Jurkat, Clone E6-1 (cell line): ENCODE measurements at places on chromosomes 5 and 9.
A peak's percentile ranks its signal among the peaks of the same experiment; 100 is the strongest.

DNA sequence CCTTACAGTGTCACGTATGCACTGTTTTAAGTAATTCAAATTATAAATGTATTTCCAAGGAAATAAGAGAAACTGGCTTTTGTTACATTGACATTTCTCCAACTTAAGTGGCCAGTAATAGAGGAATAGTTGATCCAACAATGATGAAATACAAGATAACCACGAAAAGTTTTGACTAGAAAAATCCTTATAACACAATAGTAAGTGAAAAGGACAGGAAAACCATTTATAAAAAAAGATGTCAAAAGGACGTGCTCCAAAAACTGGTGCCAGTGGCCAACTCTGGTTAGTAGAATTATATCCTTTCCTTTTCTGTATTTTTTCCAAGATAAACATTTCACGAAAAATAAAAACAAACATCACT lies 210.9 kb downstream of the GAPVD1 start:
- DNase-seq: no peak

GRCh38 chr5:66223637-66224036 lies 79.5 kb downstream of the SREK1 start:
- no peak for DNase-seq

DNA sequence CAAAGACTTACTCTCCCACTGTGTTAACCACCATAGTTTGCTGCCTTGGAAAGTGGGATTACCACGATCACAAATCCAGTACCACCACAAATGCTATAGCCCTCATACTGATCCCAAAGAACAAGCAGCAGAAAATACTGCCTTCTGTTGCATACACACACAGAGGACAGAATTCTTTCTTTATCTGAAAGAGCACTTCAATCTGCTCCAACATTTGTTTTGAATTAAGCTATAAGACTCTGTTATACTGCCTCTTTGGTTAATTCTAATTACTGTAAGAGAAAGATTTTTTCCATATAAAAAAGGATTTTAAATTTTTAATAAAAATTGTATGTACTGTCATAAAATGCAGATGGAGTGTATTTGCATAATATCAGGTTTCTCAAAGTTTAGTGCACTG lies 69.8 kb downstream of the YIPF5 start:
- no peak for DNase-seq

DNA sequence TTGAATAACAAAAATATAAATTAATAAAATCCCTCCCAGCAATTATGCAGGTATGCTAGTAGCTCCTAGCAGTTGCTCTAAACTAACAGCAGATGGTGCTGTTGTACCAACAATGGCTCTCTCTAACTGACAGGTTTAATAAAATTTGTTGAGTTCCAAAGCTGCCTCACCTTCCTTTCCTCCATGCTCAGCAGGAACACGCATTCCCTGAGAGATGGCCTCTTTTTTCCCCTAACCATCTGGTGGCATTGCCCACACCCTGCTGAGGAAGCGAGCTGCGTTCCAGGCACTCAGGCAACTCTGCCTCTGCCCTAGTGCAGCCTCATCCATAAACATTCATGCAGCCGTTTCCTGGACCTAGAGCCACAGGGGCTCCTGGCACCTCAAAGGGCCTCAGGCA lies 106.2 kb downstream of the KLHL3 start:
- DNase-seq: peak; percentile 53

DNA sequence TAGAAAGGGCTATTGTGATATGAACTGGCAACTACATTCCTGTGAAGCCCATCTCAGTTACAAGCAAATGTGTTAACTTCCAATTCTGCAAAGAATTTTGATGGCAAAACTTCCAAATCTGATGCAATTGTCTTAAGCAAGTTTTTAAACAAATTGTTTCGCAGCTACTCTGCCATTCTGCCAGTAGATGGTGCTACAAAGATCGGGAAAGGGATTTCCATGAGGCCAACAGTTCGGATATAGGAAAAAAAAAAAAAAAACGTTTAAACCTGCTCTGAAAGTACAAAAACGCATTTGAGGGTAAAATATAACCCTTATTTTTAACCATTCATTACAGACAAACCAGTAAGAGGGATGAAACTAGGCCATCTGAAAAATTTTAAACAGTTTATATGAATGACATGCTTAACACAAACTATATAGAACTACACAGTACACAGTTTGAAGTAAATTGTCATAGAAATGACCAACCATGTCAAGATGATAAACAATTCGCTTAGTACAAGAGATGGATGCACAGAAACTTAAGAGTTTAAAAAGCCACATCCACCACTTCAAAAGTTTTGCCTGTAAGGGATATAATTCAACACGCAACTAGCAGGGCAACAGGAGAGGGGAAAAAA lies 2.2 kb downstream of the HNRNPA0 start:
- DNase-seq: peak; percentile 70

- no peak for DNase-seq
Measured at GRCh38 chr5:135857630-135858311, 23.3 kb downstream of the SLC25A48 start.

- no peak for DNase-seq
Measured at GRCh38 chr9:23747088-23748075, 78.7 kb downstream of the ELAVL2 start.

GRCh38 chr9:70049236-70049635 lies 5.6 kb downstream of the MAMDC2 start:
- no peak for DNase-seq

- no peak for DNase-seq
Measured at GRCh38 chr5:17106521-17106920, 110.9 kb upstream of the BASP1 start.
